ENCODE measurements at places on chromosomes 7 and 10.

DNA sequence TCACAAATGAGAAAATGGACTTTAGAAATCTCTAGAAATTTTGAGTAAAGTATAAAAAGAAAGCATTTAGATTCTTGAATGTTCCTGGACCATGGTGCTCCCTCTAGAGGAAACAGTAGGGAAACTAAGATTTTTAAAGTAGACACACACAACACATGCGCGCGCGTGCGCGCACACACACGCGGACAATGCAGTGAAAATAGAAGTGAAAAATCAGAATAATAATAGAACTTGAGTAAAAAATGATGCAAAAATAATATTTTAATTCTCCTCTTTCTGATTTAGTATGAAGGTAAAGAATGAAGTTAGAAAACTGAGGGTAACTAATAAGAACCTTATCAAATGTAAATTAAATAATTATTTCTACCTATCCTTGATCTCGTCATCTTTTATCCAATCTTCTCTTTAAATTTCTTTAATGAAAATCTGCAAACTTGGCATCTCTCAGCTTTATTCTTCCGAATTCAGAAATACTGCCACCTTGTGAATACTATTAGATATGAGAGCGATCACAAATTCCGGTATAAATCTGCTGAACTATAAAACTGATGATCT is 117.0 kb upstream of the AMPH start:
- DNase-seq: no peak

DNA sequence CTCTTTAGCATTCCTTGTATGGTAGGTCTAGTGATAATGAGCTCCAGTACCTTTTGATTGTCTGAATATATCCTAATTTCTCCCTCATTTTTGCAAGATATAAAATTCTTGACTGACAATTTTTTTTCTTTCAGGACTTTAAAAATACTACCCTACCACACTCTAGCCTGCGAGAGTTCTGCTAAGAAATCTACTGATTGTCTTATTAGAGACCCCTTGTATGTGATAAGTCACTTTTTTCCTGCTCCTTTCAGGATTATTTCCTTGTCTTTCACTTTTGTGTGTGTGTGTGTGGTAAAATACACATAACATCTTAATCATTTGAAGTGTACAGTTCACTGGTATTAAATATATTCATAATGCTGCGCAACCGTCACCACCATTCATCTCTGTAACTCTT is 68.7 kb upstream of the PPP1R9A start:
- DNase-seq: no peak

DNA sequence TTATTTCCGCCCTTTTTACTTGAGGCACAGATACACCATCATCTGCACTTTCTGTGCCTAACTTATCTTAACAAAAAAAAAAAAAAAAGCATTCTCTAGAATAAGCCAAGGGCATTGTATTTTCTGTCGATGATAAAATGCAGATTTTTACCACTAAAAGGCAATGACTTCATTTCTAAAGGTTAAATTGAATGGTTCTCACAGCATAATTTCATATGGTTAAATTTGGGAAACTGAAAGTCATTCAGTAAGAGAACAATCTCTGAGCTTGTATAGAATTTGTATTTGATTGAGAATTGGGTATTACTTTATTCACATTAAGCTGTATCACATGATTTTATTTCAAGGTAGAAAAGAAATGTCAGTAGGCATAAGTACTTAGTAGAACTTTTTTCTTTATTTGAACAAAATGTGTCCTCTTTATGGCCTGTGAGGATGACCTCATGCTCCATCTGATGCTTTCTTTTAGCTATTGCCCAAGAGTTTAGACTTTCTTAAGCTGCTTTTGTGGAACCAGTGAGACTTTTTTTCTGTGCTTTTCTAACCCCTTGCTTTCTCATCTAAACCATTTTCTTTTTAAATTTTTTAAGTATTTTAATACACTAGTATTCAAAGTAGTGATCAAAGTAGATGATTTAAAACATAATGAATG is 110.3 kb downstream of the LRRC4 start:
- DNase-seq: no peak

GRCh38 chr10:14569274-14570060 is 205.2 kb downstream of the FAM107B start:
- DNase-seq: no peak

GRCh38 chr10:102628451-102628911 is 15.8 kb upstream of the TRIM8 start:
- DNase-seq: no peak

DNA sequence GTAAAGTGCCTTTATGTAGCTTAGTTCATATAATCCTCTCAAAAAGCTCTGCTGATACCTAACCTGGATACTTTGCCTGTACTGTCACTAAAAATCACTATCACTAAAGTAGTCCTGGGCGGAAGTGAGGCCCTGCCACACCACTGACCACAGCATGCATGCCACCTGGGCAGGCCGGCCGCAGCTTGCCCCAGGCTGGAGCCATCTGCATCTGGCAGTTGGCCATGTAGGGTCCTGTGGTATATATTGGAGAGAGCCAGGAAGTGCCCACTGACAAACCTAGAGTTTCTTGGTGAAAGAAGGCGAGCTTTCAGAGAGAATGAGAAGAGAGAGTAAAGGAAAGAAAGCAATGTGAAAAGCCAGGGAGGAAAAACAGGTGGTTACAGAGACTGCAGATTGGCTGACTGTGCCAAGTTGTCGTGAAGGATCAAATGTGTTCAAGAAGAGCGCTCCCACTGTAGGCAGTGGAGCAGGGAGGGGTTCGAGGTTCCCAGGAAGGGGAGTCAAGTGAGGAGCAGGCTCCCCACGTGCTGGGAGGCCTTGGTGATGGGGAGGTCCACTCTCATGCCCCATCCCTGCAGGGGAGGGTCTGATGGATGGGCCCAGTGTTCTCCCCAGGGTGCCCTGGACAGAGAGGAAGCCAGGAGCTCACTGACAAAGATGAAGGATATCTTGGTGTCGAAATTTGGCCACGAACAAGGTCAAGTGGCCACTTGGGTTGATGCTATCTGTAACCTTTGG is 13.6 kb downstream of the LOXL4 start:
- DNase-seq: no peak

- peak; percentile 72 for DNase-seq
Observed at GRCh38 chr7:8436965-8437364, 3.6 kb downstream of the NXPH1 start.

DNA sequence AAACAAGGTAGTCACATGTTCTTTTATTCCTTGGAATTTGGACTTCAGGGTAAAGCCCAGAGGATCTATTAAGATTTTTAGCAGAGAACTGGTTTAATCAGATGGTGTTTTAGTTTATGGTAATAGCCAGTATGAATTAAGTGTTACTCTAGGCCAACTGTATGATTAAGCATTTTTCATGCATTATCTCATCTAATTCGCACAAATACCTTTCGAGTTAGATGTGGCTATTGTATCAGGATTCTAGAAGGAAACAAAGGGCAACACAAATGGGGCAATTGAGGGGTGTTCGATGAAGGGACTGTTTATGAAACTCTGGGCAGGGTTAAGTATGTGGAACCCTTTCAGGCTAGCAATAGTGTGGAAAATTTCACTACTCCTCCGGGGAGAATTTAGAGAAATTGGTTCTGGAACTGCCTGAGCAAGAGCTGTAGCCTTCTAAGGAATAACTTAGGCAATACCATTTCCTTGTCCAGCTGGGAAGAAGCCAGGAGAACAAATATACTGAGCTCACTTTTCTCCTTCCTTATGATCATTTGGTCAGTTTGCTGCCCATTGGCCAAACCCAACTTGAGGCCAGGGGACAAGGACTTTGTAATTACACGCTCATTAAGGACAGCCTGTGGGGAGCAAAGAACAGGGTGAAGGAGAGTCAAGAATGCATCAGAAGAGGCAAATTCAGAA is 319.0 kb upstream of the FZD1 start:
- DNase-seq: no peak

GRCh38 chr7:114645451-114645850 is 230.8 kb downstream of the FOXP2 start:
- no peak for DNase-seq

DNA sequence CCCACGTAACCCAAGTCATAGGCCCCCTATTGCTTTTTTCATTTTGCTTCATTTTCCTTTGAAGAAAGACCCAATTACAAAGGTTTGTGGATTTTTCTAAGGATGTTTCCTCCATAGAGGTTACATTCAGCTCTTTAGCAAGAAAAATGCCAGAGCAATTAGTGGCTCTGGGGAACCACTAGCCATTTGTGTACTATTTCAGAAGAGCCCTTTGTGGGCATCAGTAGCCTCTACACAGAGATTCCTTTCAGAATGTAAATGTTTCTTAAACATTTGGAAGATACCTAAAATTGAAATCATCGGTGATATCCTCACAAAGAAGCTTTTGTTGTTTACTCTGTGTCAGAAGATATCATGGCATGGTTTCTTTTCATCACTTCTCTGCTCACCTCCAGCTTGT is 291.0 kb upstream of the KMT2E start:
- no peak for DNase-seq

DNA sequence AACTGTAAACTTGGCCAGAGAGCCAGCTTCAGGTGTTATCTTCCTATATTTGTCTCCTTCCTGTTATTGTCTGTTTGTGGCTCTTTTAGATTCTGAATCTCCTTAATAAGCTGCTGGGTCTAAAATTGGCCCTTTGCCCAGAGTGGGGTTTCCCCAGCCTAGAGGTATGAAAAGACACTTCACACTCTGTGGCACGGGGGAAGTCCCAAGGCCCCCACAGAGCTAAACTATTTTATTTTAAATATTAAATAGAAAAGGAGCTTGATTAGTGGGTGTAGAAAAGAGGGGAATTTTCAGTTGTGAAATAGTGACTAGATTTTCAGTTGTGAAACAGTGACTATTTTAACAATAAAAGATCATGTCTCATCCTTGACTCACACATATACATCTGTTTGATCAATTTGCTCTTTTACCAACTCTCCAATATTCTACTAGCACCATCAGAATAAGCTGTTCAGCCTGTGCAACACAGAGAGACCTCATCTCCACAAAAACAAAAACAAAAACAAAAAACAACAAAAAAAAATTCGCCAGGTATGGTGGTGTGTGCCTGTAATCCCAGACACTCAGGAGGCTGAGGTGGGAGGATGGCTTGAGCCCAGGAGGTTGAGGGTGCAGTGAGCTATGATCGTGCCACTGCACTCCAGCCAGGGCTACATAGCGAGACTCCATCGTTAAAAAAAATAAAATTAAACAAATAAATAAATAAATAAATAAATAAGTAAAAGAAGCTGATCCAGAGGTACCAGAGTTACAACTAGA is 24.9 kb upstream of the ADO start:
- DNase-seq: no peak

- no peak for DNase-seq
Observed at GRCh38 chr7:13846386-13846785, 143.1 kb downstream of the ETV1 start.

GRCh38 chr10:79266084-79266483 is 81.2 kb upstream of the PPIF start:
- no peak for DNase-seq

- no peak for DNase-seq
Observed at GRCh38 chr10:59077855-59078254, 98.6 kb upstream of the PHYHIPL start.

DNA sequence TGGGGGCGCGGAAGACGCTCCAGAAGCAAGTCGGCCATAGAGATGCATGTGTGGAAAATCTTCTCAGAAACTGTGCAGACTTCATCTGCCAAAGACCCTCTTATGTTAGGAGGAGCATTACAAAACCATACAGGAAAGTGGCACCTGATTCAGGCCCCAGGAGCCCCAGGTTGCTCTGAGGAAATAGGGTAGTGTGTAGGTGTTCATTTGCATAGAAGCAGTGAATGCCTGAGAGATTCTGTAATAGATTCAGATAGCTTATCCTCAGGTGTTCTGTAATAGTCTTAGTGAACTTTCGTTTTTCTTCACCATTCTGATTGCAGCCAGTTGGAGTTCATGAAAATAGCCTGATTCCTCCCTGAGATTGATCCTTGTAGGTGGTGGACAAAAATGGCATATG is 106.4 kb upstream of the GJD4 start:
- DNase-seq: no peak

GRCh38 chr10:27663621-27664020 is 82.0 kb downstream of the MKX start:
- no peak for DNase-seq

DNA sequence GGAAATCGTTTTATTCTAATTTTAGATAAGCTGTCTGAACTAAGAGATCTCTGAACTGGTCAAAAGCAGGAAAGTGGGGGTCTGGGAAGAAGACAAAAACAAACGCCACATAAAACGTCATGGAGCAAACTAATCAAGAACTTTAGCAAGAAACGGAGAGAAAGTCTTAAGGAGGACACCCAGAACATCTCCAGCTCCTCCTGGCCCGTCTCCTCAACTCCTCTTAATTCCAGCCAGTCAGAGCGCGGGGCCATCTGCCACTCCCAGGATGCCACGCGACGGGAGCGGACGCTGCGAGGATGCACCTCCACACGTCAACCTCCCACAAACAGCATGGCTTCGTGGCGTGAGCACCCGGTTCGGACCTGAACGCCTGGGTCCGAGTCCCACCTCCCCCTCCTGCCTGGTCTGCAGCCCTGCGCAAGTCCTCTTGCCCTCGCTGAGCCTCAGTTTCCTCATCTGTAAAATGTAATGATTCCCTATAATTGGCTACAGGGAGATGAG is 598 bp downstream of the MMS19 start:
- DNase-seq: peak; percentile 75

- DNase-seq: no peak
Observed at GRCh38 chr10:131979821-131980270, 1.9 kb downstream of the BNIP3 start.

- no peak for DNase-seq
Observed at GRCh38 chr7:3201306-3201705, 99.7 kb upstream of the SDK1 start.

- no peak for DNase-seq
Observed at GRCh38 chr7:6153646-6154541, 118.5 kb downstream of the CYTH3 start.

DNA sequence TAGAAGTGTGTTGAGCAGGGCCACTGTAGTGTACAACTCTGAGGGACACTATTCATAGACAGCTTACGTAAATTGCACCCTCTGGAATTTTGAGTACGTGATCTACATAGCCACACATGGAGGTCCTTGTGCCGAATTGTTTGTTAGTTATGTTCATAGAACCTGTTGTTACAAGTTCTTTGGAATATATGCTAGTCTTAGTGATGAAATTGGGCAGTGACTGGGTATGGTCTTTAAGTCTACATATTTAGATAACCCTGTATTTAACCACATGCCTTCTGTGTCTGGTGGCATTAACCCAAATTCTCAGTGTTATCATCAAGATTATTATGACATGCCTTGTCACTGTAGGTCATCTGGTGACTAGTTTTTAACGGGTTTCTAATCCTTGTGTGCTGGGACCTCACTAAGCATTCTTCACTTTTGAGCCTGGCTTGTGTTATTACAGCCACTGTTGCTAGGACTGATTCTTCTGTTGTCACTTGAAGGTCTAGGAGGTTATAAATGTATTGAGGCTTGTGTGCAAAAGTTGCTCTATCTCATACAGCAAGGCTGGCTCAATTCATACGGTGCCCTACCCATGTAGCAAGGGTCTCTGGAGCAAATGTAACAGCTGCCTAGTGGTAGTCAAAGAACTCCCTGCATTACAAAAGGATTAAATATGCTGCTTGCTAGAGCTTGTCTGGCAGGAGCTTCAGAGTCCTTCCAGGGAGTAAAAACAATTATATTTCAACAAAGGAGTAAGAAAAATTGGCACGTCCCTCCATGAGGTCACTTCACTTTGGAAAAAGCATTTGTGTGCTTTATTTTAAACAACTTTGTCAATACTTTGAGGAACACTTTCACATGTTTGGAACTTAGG is 65.4 kb downstream of the CDK14 start:
- DNase-seq: no peak

Measured in D721Med (cell line).